Activated CD4-positive, alpha-beta T cell treated with anti-CD3 and anti-CD28 coated beads, Interleukin-2, amount 50 U/mL, for 1 hour (primary cell): ENCODE measurements at places on chromosomes 4 and X.
A peak's percentile ranks its signal among the peaks of the same experiment; 100 is the strongest.

DNA sequence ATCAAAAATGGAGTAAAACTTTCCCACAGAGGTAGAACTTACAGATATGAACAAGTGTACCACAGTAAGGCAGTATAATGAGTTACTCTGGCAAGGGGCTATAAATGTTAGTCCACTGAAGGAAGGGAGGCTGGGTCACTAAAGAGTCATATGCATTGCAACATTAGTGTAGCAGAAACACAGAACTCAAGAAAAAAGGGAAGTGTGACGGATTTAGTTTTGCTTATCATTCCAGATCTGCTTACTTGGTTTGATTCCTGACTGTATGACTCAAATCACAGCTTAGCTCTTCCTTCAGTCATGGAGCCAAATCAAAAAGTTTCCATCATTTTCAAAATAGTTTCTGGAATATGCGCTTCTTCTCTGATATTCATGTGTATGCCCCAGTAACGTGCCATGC lies 148.7 kb downstream of the FSTL5 start:
- DNase-seq = no peak

DNA sequence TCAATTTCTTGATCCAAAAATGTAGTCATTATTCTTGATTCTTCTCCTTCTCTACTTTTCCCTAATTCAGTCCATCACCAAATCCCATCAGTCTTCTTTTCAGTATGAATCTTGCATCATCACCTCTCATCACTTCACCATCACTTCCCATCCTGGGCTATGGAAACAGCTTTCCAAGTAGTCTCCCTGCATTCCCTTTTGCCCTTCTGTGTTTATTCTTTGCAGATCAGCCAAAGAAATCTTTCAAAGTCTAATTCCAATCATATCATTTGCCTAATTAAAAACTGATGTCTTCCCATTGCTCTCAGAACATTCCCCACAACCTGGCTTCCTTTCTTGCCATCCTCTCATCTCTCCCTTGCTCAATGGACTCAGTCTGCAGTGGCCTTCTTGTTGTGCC lies 201.7 kb upstream of the ADAMTS3 start:
- no peak for DNase-seq

GRCh38 chr4:141435446-141436225 lies 200.7 kb upstream of the IL15 start:
- no peak for DNase-seq

DNA sequence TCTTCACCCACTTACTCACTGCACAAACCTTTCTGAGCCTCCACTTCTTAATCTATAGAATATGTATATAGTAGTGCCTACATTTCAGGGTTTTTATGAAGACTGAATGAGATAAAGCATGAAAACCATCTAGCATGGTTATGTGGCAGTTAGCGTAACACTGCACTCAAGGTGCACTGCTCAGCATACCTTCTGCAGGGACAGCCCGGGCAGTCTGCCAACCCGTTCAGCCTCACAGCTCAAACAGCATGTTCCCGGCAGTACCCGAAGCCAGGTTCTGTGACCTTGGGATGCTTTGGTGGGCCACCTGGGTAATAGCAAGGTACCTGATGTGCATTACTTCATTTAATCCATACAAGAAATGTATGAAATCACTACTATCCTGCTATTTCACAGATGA lies 81.4 kb downstream of the DOCK11 start:
- no peak for DNase-seq

DNA sequence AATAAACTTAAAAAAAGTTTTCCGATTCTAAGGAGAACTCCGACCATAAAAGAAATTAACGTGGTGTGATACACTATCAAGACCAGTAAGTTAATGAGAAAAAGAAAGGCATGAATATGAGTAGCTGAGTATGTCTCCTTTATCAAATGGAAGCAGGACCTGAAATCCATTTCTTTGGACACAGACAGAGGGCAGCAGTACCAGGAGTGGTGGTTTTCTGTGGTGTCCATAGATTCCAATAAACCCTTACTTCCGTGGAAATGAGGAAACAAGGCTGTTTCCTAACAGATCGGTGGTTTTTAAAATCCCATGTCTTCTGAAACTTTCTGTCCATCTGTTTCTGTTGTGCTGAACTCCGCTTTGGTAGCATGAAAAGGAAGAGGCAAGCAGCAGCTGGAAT lies 128.5 kb upstream of the TSPAN5 start:
- DNase-seq = no peak

DNA sequence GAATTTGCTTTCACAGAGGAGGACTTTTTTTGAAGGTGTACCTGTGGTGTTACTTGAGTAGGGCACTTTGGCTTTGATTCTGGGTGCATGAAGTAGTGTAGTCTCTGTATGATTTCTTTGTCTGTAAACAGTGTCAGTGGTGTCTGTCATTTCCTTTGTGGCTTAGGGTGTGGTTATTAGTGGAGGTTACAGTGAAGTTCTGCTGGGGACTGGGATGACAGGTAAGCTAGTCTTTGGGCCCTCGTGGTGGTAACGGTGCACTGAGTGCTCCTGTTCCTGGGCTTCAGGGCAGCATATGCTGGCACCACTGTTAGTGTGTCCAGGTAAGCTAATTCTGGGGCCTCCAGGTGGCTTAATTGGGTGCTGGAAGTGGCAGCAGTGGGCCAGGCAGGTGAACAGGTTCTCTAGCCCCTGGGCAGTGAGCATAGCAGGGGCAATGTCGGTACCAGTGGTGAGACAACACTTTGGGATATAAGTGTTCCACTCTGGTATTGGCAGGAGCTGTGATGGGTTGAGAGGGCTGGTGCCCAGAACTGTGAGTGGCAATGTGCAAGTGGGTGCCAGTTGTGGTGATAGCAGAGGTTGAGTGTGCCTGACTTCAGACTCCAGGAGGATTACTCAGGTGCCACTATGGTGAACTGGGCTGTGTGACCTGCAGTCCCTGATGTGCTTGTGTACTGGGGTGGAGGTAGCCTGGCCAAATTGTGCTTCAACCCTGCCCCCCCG lies 26.0 kb upstream of the VSIG1 start:
- DNase-seq = peak; percentile 39

DNA sequence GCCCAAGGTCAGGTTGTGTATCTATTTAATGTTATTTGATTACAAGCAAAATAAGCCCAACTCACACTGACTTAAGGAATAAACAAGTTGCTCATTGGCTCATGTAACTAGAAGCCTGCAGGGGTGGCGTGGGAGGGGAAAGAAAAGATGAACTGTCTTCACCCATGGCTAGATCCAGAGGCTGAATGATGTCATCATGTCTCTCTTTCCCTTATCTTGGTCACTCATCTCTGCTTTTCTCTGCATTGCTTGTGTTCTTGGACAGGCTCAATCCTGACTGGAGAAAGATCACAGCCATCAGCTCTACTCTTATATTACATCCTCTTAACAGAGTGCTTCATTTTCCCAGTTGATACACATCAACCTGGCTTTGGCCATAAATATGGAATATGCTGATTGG lies 290.0 kb upstream of the DIAPH2 start:
- DNase-seq = no peak

- DNase-seq = no peak
Measured at GRCh38 chr4:74125029-74125428, 26.0 kb upstream of the CXCL2 start.

- no peak for DNase-seq
Measured at GRCh38 chr4:77593993-77594392, 11.6 kb upstream of the CXCL13 start.

- no peak for DNase-seq
Measured at GRCh38 chr4:54545663-54546424, 111.9 kb upstream of the KIT start.

GRCh38 chr4:158538176-158538575 lies 16.5 kb downstream of the RXFP1 start:
- no peak for DNase-seq

GRCh38 chr4:140729344-140730049 lies 26.7 kb downstream of the TBC1D9 start:
- DNase-seq = no peak

GRCh38 chr4:165457793-165458192 lies 79.0 kb downstream of the CPE start:
- DNase-seq = no peak

DNA sequence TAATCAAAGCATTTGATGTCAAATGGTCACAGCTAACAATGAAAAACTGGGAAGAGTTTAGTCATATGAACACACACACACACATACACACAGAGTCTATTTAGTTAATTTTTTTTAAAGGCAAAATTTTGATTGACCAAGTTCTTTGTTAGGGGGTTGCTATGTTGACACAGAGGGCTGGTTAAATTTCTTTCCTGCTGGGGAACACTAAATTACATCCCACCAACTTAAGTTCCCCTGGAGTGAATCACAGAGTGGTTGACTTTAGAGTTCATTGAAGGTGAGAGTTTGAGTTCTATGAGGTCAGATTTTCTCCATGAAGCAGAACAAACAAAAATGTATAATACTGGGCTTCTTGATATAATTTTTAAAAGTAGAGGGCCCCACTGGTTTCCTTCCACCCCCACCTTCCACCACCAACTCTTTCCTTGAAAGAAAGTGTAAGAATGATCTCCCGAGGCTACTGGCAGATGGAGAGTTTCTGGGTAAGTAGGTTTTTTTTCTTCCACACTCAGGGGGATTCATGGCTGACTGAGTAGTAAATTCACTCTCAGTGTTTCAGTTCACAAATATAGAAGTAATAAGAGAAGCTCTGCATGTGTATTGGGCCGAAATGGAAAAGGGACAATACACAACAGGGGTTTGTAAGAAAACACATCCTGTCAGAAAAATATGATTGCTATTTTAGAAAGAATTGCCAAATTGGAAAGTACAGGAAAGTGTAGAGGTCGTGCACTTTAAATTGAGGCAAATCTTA lies 917.0 kb upstream of the LCORL start:
- no peak for DNase-seq

- no peak for DNase-seq
Measured at GRCh38 chr4:119834906-119835612, 206.5 kb upstream of the PDE5A start.

DNA sequence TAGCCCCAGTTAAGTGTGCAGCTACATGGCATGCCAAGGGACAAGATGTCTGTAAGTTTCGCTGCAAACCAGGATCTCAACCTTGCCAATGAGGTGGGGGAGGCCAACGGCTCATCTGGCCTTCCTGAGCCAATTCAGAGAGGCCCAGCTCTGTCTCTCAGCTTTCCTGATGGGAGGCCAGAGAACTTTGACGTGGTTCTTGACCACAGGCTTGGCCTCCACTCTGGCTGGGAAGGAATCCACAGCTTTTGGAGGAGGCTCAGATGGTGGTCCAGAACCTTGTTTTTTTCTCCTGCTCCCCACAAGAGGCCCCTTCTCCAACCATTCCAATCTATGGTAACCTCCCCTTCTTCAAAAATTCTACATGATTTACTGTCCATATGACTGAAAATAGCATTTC lies 9.8 kb downstream of the CAPN6 start:
- DNase-seq = no peak

DNA sequence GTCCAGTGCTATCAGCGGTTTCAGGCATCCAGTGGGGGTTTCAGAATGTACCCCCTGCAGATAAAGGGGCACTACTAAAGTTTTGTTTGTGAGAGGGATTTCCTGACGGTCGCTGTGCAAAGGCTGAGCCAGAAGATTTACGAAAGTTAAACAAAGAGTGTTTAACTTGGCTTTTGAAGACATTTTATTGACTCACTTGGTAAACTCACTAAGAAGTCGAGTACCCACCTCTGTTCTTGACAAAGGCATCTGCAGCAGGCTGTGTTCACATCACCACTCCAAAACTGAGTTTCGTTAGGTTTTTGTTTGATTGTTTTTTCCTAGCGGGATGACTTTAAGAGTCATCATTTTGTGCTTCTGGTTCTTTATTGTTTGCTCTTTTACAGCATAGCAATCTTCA lies 143.9 kb upstream of the TBL1X start:
- DNase-seq = no peak

DNA sequence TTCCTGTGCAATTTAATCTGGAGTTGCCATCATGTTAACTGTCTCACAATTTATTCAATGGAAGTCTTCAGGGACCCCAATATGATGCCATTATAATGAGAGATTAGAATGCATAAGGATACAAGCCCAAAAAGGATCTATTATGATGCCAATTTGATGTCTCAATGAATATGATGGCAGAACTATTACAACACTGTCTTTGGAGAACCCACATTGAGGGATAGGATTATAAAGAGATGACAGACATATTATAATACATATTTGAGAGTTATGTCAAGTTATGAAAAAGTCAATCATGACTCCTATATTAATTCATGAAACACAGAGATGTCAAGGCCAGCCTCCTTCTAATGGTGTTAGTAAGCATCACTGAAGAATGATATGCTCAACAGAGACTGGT lies 1358.4 kb downstream of the PCDH19 start:
- no peak for DNase-seq

DNA sequence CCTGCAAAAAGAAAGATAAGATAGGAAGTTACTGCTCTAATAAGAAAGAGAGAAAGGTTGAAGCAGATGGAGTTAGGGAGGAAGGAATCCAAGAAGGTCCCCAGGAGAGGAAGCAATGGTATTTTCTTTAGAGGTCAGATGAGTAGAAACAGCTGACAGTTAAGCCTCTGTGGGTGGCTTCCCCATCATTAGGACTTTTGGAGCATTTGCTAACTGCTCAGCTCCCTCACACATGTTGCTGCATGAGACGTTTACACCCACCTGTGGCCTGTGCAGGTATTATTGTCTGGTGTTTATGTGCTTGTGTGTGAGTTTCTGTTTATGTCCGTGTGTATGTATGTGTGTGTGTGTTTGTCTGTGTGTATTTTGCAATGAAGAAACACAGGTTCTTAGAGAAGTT lies 346.8 kb downstream of the RAB28 start:
- DNase-seq = no peak

DNA sequence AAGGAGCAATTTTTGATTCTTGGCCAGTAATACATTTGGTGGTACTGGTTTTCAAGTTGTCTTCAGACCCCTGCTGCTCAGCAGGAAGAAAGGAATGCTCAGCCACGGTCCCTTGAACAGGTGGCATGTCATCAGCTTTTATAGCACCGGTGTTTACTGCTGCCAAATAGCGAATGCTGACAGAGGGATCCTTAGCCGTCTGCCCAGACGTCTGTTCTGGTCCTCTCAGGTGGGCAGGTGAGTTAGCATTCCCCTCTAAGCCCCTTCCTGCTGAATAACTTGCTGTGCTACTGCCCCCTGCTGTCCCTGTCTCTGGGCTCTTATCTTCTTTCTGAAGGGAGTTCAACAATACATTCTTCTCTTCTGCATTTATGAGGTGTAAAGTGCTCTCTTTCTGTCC lies 28.4 kb downstream of the BOD1L1 start:
- DNase-seq = no peak

DNA sequence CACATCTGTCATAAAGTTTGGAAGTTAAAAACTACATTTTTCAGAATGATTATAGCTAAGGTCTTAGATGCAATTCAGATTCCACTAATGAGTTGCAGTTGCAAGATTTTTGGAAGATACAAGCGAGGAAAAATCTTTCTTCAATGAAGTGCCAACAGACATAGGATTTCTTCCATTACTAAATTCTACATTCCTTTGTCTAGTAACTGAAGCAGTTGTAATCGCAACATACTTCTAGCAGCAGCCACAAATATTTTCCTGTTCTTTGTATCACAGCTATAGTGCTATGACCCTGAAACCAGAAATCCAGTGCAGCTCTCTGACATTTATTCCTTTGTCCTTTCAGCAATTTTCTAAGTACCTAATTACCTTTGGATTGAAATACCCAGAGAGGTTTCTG lies 225.2 kb upstream of the SLIT2 start:
- no peak for DNase-seq
